ENCODE measurements at places on chromosomes 3 and 15.

DNA sequence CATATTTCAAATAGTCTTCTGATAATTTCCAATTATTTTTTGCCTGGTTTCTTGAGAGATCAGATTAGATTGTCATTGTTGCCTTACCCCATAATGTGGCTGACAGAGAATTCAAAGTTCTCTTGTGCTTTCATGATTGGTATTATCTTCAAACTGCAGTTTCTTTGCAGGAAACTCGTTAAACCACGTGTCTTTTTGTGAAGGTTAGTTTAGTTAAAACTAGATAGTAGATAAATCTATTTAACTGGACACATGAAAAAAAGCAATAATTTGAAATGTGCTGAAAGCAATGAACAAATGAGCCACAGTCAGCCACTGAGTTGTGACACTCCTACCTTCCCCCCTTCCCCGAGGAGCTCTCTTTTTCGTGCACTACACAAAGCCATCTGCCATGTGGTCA is 327.5 kb upstream of the UMPS start:
- DNase-seq, result no peak

DNA sequence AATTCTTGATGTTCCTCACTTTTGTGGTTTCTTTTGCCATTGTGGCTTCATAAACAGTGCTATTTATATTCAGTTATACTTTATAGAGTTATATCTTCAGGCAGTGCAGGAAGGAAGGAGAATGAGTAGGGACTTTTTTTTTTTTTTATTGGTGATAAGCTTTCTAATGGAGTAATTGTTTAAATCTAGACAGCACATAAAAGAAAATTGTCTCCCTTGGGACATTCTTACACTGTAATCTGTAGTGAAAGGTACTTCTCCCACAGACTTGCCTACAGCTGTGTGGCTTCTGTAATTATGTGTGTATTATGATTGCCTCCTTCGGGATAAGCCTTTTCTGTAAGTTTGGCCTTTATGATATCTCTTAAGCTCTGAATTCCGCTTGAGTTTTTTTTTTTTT is 41.6 kb downstream of the WDR76 start:
- DNase-seq, result no peak

- DNase-seq, result no peak
These were observed 35.7 kb downstream of the DNAH1 start for GRCh38 chr3:52351762-52352368.

- no peak for DNase-seq
These were observed 16.5 kb downstream of the SEMA3G start for GRCh38 chr3:52428151-52429005.

GRCh38 chr3:34463414-34463813 is 665.0 kb downstream of the PDCD6IP start:
- no peak for DNase-seq

DNA sequence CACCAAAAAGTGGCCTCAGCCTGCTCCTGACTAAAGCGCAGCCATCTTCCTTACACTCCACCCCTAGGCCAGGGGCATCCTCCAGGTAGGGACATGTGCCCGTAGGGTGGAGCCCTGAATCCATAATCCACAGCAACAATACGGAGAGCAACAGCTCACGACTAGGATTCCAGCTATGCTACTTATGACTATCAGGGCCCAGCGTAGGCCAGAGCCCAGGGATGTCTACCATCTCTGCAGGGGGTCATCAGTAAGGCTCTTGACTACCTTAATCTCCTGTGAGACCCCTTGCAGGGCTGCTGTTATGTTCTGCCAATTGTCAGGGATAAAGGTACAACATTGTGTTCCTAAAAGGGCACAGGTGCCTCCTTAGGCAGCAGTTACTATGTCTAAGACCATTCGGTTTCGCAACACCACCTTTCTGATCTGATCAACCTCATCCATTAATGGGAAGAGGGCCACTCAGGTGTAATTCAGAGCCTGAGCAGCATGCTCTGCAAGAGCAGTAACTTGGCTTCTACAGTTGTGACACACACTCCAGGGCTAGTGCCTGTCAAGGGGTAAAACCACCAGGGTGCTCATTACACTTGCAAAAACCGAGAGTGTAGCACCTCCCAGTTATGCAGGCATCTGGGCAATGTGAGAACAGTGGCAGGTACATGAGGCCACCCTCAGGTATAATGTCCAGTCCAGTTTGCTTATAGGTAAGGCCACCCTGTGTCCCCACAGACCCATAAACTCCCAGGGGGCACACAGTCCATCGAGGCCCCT is 11.0 kb downstream of the CCRL2 start:
- no peak for DNase-seq

DNA sequence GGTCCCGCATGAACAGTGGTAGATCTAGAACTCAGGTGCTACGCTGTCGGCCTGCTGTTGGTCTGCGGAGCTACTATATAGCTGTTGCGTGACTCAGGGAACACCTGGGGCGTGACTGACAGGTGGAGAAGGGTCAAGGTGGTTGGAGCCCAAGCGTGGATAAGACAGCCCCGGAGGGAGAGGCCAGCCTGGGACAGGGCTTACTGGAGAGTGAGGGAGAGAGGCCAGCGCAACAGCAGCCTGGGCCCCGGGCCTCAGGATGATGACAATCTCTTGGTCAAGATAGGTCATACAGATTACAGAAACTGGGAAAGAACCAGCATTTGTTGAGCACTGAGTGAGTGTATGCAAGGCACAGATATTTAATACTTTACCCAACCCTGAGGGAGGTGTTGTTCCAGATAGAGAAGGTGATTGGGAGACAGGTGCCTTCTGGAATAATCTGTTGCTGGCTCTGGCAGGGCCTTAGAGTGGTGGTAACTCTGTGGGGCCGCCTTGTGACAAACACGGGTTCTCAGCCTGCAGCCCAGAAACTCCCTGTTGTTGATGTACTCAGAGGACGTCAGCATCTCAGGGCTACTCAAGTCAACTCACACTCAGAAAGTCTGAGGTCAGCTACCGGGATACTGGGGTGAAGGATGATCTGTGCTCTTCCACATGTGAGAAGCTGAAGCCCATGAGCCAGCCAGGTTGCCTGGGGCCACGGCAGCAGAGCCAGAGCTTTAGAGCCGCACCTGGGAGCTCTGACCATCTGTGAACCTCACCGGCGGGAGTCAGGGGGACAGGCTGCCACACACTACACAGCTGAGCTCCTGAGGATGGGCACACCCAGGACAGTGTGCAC is 265.4 kb upstream of the HES1 start:
- DNase-seq, result no peak

GRCh38 chr3:165827883-165828282 is 9.3 kb downstream of the BCHE start:
- DNase-seq, result no peak

All from stimulated activated CD4-positive, alpha-beta T cell treated with anti-CD3 and anti-CD28 coated beads, Interleukin-12 subunit alpha, Interleukin-12 subunit beta, amount 100 ng/mL, for 48 hours (primary cell).